ENCODE measurements at places on chromosomes 5 and 9.

DNA sequence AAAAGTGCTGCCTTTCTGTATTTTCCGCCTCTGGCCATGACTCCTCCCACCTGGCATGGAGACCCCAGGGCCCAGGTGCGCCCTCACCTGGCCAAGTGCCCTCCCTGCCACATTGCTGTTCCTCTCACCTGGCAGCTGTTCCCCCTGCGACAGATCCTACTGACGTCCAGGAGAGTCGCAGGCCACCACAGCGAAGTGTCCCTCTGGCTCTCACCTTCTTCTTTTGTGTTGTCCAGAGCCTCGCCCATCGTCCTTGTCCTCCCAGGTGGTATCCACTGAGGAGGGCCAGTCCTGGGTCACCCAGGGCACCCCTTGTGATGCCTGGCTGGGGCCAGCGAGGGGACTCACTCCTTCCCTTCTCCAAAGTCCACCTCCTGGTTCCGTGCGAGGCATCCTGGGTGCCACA, 2.6 kb downstream of the NKD2 start:
- peak; percentile 55 for DNase-seq

DNA sequence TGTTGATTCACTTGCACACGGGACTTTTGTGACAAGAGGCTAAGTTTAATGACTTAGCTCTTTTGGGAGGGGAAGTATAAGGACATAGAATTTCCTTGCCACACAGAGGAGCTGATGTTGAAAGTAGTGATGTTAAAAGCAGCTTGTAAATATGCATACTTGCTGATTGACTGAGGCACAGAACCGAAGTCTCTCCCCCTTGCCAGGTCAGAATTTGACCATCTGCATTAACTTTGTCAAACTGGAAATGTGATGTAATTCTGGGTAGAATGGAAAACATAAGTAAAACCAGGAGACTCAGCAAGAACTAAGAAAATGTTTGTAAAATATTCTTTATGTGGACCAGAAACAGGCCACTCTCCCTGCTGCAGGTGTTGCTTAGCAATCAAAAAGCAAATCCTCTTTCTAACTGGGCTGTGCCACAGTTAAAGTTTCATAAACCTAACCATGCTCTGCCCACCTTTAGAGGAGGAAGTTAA, 284.2 kb downstream of the NR3C1 start:
- no peak for DNase-seq

GRCh38 chr9:3455717-3456116, 70.1 kb downstream of the RFX3 start:
- peak; percentile 6 for DNase-seq

GRCh38 chr5:90014420-90014819, 395.1 kb downstream of the CETN3 start:
- DNase-seq, result no peak

DNA sequence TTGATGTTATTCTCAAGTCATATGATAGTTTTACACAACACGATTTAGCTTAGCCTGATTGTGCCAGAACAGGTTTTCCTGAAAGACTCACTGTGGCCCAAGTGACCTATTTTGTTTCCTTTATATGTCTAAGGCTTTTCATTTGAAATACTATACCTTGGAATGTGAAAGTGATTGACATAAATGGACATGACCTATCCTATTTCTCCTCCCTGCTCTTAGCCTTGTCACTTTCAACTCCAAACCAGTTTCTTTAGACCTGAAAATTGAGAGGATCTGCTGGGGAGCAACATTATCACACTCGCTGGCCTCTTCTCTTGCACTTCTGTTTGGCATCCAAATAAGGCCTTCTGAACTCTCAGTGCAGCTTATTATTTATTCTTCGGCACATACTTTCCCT, 496.8 kb downstream of the MAT2B start:
- no peak for DNase-seq
